ENCODE measurements at places on chromosomes 2 and 18.

- DNase-seq = no peak
These were observed 171.5 kb downstream of the EVA1A start for GRCh38 chr2:75389271-75389670.

DNA sequence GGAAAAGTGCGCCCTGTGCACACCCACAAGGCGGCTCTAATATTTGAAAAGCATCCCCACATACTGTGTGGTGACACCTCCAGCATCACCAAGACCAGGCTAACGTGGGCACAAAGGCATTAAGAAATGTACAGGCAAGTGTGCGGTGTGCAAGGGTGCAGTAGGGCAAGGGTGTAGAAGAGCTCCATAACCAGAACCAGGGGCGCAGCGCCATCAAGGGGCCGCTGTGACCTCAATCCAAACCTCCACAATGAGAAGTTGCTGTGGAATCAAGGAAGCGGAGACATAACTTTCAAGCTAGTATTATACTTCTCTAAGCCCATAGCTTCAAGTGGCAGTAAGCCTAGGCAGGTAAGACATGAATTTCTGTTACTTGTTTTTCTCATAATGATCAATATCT is 13.0 kb downstream of the L3MBTL4 start:
- DNase-seq = no peak

DNA sequence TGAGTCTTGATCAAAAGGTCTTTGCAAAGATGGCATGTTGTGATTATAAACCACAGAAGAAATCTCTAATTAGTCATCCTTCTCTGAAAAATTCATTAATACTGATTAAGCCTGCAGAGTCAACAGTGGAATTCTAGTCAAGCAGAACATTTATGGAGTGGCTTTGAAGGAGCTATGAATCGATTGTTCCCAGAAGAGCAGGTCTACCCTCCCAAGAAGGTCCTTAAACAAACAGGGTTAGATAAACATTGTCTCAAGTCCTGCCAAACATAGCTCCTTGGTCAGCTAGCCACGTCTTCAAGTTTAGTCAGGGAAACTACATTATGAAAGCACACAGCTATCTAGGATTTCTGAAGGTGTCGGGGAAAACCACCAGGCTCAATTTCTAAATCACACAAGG is 88.9 kb downstream of the ITGA4 start:
- DNase-seq = no peak

DNA sequence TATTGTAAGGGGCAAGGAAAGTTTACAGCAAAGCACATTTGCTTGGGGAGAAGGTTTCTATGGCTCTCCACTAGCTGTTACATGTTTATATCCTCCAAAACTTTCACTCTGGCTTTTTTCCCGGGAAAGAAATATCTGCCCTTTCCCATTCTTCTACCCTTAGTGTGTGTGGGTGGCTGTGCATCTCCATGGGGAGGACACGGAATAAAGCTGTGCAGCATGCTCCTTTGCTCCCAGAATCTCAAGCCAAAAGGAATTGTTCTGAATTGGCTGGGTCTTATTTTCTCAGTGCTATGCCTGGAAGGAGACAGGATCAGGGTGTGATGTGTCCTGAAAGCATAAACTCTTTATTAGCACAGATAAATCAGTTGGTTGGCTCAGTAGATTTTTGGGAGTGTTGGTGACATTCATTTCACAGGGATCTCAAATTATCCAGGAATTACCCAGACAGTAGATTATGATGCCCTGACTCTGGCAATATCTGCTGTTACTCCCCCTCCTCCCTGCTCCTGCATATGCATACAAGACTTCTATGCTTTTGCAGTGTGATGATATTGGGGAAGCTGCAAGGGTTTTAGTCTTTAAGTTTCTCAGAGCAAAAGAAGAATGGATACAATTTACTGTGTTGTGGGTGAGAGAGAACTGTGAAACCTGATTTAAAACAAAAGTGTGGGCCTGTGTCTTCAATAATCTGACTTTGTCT is 63.1 kb downstream of the PARD3B start:
- no peak for DNase-seq

DNA sequence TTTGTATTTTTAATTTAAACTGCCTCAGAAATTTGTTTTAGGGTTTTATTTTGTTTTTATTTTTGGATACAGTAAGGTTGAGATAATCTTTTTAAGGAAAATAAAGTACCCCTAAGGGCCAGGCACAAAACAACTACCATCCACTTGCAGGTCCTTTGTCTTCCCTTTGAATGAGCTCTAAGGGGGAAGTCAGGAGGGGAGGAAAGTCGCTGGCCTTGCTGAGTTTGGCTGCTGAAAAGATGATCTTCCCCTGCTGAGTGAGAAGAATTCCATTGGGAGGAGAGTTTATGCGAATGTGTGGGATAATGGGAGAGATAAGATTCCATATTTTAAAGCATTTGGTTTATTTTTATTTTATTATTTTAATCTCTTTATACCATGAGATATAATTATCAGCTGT is 100.7 kb downstream of the ARHGAP15 start:
- DNase-seq = no peak
